HCEC 1CT (cell line): ENCODE measurements at places on chromosomes 7 and 10.

- DNase-seq = no peak
These were observed 7.5 kb upstream of the GPNMB start for GRCh38 chr7:23238983-23239652.

DNA sequence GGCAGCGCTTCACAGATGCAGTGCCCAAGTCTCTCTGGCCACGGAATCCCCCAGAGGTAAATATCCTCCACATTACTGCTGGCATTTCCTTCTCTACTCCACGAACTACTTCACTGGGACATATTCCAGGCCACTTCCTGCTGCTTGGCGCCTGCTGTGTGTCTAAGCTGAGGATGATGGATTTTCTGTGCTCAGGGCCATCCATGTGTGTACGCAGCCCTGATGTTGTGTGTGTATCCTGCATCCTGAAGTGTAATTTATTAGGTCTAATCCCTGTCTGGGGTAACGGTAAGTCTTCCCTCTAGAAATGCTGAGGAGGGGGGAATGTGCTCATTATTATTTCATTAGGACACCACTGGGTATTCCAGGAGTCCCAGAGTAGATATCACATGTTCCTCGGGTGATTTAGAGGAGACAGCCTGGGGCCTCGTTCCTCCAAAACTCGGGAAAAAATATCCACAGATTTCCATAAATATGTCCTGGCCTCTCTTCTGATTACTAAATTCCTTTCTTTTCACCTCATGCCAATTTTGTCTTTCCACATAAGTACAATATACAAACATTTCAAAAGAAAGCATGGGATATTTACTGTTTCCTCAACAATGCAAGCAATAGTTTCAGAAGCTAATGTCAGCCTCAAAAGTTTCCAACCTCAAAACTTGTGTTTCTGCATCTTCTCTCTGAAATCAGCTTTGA lies 25.5 kb upstream of the HABP2 start:
- no peak for DNase-seq

DNA sequence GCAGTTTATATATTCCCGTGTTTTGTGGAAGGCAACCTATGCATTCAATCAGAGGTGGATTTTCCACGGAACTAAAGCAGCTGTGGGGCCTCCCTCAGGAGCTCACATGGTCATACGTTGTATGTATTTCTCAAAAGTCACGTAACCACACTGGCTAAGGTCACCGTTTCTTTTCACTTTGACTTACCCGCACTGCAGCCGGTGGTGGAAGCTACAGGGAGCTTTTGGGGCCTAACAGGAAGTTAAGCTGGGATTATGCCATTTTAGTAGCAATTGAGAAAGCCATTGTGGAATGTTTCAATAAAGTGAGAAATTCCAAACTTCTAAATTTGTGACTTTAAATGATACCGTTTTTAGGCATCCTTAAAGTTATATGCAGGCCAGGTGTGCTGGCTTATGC lies 111.2 kb upstream of the KLF6 start:
- no peak for DNase-seq

GRCh38 chr10:65622608-65623007 lies 1303.2 kb upstream of the LRRTM3 start:
- no peak for DNase-seq

GRCh38 chr10:99709480-99710229 lies 22.3 kb downstream of the COX15 start:
- DNase-seq = peak; percentile 78

- DNase-seq = no peak
These were observed 82.5 kb upstream of the SP4 start for GRCh38 chr7:21345361-21345760.

DNA sequence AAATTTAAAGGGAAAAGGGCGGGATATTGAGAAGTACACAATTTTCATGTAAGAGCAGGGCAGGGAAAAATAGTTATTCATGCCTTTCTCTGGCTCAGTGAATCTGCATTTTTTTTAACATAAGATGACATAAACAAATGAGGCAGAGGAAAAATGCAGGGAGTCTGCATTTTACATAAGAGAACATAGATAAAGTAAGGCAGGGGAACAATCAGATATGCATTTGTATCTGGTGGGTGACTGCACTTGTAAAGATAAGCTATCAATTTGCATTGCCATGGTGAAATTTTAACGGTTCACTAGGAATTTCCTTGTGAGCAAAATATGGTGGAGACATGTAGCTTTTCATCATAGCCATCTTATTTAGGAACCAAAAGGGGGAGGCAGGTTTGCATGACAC lies 33.5 kb downstream of the ALOX5 start:
- DNase-seq = no peak

- DNase-seq = no peak
These were observed 12.9 kb upstream of the ZMIZ1 start for GRCh38 chr10:79055892-79056291.

DNA sequence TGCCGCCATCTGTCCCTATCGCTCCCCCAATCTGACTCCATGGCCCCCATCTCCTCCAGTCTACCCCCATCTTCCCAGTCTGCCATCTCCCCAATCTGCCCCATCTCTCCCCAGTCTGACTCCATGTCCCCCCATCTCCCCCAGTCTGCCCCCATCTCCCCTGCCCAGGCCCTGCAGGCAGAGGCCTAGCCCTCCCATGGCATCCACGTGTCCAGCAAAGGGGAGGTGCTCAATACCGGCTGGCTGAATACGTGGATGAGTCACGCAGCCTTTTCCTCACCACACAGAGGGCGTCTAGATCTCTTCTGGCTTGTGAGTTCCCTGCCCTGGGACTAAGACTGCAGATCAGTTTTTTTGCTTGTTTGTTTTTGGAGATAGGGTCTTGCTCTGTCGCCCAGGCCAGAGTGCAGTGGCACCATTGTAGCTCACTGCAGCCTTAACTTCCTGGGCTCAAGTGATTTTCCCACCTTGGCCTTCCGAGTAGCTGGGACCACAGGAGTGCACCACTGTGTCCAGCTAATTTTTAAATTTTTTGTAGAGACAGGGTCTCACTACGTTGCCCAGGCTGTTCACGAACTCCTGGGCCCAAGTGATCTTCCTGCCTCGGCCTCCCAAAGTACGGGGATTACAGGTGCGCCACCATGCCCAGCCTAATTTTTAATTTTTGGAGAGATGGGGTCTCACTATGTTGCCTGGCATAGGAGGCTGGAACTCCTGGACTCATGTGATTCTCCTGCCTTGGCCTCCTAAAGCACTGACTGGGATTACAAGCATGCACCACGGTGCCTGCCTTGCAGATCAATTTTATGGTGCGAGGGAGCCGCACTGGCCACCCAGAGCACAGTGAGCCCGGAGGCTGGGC lies 15.3 kb upstream of the GPR146 start:
- DNase-seq = peak; percentile 93

DNA sequence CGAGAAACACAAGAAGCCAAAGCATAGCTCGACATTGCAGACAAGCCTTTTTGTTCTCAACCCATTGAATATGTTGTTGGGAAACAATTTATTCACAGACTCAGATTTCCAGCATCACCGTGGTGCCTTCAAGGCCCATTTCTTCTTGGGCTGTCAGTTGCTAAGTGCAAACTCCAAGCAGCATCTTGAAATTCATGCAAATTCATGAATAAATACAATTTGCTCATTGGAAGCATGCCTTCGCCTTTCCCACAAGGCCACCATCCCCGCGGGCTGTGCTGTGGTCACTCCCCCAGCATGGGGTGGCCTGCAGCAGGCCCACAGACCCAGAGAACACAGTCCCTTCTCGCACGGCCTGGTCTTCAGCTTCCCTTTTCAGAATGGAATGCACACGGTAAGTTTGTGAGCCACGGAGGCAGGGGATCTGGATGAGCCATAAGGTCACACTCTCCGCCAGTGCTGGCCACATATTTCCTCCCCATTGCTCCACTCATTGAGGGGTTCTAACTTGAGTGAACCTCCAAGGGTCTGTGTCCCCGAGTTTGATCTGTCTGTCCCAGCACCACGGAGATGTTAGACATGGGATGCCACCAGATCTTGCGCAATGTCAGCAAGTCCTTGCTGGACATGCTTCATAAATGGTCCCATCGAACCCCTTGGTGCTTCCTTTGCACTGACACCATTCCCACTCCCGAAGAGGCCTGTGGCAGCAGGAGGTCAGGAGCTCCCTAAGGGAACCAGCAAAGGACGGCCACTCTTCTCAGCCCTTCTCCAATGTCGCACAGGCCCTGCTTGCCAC lies 109.5 kb downstream of the GFRA1 start:
- DNase-seq = no peak

GRCh38 chr7:36594445-36594844 lies 129.8 kb downstream of the AOAH start:
- no peak for DNase-seq

DNA sequence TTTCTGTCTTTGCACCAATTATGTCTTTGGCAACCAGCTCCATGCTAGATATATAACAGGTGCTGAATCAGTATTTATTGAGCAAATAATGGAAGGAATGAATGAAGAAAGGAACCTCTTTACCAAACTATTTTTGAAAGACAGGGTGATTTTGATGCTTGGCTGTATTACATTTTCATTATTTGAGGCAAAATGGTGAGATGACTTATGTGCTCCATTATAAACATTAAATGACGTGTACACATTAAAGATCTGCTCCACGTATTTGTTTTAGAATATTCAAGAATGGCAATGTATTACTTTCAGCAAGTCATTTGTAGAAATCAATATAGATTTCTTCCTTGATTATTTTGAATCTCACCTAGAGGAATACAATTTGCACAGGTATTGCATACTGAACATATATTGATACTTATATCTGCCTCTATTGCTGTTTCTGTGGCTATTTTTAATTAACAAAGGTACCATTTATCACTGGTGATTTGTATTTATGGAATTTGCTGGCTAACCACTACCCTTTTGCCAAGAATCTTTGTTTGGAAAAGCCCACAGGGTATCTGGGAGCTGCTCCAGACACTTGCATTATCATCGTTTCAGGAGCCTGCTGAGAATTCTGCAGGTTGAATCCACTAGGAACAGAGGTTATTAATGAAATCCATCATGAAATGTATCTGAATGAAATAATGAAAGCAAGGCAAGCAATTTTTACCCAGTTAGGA lies 92.2 kb downstream of the SEMA3C start:
- DNase-seq = peak; percentile 42

GRCh38 chr10:44972874-44973306 lies 5.7 kb downstream of the DEPP1 start:
- no peak for DNase-seq

DNA sequence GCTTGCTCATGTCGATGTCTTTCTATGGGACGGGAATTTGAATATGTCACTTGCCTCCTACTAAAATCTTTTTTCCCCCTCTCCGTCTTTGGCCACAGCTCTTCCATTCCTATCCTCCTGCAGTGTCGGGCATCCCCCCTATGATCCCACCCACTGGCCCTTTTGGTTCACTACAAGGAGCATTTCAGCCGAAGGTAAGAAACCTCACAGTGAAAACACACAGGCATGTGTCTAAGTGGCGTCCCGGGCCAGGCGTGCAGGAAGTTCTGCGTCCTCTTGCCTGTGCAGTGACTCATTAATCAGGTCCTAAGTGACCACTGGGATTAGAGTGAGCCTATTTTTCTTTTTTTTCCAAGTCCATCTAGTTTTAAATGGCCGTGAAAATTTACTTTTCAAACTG lies 360.5 kb upstream of the GALNT17 start:
- DNase-seq = no peak

DNA sequence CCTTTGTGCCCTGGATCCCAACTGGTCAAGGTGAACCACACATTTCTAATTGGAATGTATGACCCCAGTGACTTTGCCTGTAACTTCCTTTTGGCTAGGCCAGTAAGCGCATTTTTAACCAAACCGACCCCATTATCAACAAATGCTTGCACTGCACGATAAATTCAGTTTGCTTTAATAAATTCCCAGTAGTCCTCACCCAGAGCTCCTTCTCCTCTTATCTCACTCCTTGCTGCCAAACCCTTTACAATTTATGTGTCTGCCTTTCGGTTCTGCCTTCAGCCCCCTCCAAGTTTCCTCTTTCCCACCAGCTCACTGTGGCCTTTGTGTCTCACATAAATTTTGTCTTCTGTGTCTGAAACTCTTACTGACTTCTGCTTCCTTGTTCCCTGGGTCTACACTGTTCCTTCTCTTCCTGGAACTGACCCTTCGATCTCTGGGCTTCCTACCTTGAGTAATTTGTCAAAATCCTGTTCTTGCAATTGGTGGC lies 59.0 kb downstream of the TBXAS1 start:
- DNase-seq = no peak

GRCh38 chr7:64494912-64495461 lies 67.9 kb downstream of the ZNF680 start:
- DNase-seq = no peak

DNA sequence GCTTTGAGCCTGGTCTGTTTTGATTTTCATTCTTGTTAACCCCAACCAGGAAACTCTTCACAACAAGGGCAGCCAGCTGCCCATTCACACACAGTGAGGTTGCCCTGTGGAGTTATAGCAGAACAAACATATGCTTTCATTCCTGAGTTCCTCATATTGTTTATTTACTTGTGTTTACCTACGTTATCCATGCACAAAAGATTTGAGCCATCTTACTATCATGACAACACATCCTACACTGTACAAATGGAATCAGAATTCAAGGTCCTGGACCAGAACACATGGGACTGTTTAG lies 21.7 kb upstream of the BMPER start:
- no peak for DNase-seq

DNA sequence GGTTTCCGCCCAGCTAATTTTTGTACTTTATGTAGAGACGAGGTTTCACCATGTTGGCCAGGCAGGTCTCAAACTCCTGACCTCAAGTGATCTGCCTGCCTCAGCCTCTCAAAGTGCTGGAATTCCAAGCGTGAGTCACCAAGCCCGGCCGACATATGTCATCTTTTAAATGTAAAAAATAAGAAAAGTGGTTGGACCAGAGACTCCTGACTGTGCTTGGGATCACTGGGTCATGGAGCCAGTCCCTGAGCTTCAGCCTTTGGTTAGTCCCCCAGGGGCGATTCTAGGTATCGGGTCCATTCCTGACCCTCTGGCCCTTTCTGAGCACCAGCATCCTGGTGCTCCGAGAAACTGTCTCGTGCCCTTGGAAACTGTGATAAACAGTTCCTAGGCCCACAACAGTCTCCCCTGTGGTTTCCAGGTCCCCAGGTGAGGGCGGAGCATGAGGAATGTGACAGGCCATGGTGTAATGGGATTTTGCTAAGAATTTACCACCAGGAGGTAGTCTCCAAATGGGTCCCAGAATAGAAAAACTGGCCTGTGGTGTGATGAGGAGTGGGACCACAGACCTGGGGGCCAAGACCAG lies 32.8 kb downstream of the UBTD1 start:
- DNase-seq = peak; percentile 68

GRCh38 chr10:94097656-94098055 lies 103.9 kb downstream of the PLCE1 start:
- peak; percentile 28 for DNase-seq

DNA sequence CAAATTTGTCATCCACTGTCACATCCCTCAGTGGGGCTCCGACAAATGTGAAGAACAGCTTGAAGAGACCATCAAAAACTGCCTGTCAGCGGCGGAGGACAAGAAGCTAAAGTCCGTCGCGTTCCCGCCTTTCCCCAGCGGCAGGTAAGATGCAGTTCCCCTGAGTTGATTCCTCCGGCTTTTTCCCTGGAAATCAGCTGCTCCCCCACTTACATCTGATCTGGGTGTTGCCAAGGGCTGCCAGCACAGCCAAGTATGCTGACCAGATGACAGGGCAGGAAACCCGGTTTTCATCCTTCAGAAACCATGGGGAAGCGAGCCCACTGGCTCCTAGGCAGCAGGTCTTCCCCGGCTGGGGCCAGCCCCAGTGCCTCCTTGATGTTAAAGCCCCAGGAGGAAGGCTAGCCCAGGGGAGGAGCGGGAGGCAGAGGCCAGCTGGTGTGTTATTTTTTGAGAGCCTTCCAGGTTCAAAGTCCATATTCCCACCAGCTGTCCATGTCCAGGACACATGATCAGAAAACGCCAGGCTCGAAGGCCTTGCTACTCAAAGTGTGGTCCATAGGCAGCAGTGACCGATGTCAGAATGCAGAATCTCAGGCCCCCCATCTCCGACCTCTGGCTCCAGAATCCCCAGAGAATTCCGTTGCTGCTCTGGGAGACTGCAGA lies 23.4 kb downstream of the AIFM2 start:
- DNase-seq = no peak
